ENCODE measurements at places on chromosomes 11 and 22. TPM values are rescaled to one million over a fixed set of nuclear protein-coding genes. Genes with fewer than 3 reads are reported as not detected.
A peak's percentile ranks its signal among the peaks of the same experiment; 100 is the strongest.

- peak overlapping the region; percentile 76 for H3K27ac ChIP-seq
- DNase-seq = no peak
- no peak overlapping the region for H3K4me3 ChIP-seq
- peaks cover 20% of the 10 kb centered on the region for H3K4me1 ChIP-seq
Observed at GRCh38 chr11:76234021-76234415, 27.7 kb upstream of the WNT11 start.

DNA sequence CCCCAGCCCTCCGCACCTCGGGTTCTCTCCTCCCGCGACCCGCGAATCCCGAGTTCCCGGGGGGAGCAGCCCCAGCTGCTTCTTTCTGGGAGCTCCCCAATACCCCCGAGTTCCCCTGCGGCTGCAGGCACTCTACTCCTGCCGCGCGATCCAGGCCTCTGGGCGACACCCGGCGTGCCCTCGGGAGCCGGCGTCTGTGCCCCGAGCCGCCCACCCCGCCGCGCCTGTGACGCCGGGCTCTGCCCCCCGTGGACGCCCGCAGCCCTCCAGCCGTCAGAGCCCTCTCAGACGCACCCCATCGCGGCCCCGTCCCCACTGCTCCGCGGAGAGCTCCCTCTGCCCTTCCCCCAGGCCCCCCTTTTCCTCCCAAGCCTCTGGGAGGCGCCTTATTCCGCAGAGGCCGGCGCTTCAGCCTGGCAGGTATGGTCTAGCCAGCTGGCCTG, 422 bp downstream of the GLB1L2 start:
- no peaks in the 10 kb centered on the region for H3K27me3 ChIP-seq
- H3K36me3 ChIP-seq = no peaks in the 10 kb centered on the region
- H3K4me3 ChIP-seq = peak overlapping the region; percentile 43
- peaks cover 9% of the 10 kb centered on the region for H3K4me1 ChIP-seq

- H3K4me3 ChIP-seq = no peak overlapping the region
- no peaks in the 10 kb centered on the region for H3K4me1 ChIP-seq
- peaks cover 4% of the 10 kb centered on the region for H3K36me3 ChIP-seq
- no peak overlapping the region for H3K27ac ChIP-seq
Observed at GRCh38 chr11:6526411-6527135, 29.5 kb downstream of the DNHD1 start.

DNA sequence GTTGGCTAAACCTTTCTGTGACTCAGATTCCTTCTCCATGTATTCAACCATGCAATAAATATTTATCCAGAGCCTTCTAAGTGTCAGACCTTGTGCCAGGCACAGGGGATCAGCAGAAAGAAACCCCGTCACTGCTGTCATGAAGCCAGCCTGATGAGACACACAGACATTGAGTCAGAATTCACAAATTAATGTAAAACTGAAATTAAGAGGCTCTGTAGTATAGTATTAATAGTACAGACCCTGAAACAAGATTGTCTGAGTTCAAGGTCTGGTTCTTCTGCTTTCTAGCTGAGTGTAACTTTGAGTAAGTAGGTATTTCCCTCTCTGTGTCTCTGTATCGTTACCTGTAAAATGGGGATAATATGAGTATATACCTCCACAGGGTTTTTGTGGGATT, 46.9 kb downstream of the ME3 start:
- no peaks in the 10 kb centered on the region for H3K27me3 ChIP-seq
- no peaks in the 10 kb centered on the region for H3K4me1 ChIP-seq
- no peak for DNase-seq
- no peak overlapping the region for H3K4me3 ChIP-seq

- no peak overlapping the region for H3K27ac ChIP-seq
- H3K36me3 ChIP-seq = no peaks in the 10 kb centered on the region
- no peak for DNase-seq
- no peaks in the 10 kb centered on the region for H3K4me1 ChIP-seq
Observed at GRCh38 chr11:27139742-27140367, 99.2 kb downstream of the BBOX1 start.

GRCh38 chr11:128294001-128294670, 293.2 kb downstream of the ETS1 start:
- H3K36me3 ChIP-seq = no peaks in the 10 kb centered on the region
- H3K4me1 ChIP-seq = no peaks in the 10 kb centered on the region
- no peaks in the 10 kb centered on the region for H3K27me3 ChIP-seq
- no peak overlapping the region for H3K27ac ChIP-seq
- no peak overlapping the region for H3K4me3 ChIP-seq
- DNase-seq = no peak

- no peak overlapping the region for H3K27ac ChIP-seq
- H3K4me1 ChIP-seq = no peaks in the 10 kb centered on the region
- DNase-seq = no peak
- H3K36me3 ChIP-seq = no peaks in the 10 kb centered on the region
Observed at GRCh38 chr11:123473941-123474677, 44.0 kb downstream of the GRAMD1B start.

DNA sequence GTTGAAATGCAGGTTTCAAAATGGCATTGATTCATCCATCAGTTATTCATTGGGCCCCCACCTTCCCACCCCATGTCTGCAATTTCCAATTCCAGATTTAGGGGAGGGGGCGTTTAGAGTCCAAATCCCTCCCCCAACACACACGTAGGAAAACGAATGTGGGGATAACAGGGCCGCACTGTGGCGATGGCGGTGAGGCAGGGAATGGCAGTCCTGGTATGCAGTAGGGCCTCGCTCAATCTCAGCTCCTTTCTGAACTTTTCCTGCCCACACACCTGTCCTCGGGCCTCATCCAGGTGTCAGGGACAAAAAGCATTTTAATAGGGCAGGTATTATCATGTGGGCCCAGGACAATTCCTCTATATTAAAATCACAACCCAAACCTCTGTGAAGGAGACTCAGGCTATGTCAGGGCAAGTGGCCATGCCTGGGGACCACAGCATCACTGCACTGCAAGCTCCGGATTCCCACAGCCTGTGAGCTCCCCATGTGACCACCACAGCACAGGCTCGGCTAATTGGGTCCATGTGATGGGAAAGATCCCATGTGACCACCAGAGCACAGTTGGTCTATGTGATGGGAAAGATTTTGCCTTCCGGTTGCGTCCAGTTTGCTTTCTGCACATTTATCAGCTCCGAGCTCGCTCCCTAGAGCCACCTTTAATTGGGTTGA, 44.5 kb downstream of the RTL6 start:
- H3K36me3 ChIP-seq = no peaks in the 10 kb centered on the region
- DNase-seq = no peak
- no peaks in the 10 kb centered on the region for H3K27me3 ChIP-seq
- no peaks in the 10 kb centered on the region for H3K4me1 ChIP-seq

- no peak for DNase-seq
- no peak overlapping the region for H3K27ac ChIP-seq
- H3K27me3 ChIP-seq = no peaks in the 10 kb centered on the region
- no peak overlapping the region for H3K4me3 ChIP-seq
- no peaks in the 10 kb centered on the region for H3K36me3 ChIP-seq
Observed at GRCh38 chr11:111938687-111939160, 1.6 kb downstream of the DIXDC1 start.

DNA sequence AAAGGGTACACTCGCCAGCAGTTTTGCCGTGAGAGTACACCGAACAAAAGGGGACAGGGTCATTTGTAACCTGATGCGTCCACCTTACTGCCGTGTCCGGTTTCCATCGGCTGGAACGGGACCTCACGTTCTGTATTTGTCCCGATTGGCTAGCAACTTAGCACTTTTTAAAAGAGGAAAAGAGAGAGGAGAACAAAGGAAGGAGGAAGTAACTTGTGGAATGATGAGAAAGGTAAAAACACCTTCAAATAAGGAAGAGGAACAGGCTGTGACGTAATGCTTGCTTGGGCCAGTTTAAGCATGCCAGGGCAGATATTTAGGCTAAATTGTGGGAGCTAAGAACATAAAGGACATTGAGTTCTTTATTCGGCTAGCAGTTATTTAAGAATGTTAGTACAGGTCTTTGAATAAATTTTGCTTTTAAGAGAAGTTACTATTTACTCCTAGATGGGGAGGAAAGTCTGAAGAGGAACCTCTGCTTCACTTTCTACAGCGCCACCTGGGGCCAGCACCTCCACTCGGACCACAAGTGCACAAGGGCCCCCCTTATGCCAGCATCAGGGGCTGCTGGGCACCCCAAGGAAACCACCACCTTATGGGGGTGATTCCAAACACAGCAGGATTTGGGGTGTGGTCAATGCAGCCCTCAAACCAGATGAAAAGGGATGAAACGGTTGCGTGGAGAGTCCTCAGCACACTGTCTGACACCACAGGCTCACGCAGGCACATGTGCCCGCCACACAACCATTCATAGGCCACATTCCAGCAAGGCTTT, 5.8 kb downstream of the ARSA start:
- no peak overlapping the region for H3K4me3 ChIP-seq
- peaks cover 6% of the 10 kb centered on the region for H3K4me1 ChIP-seq
- peak overlapping the region; percentile 78 for H3K27ac ChIP-seq
- no peaks in the 10 kb centered on the region for H3K27me3 ChIP-seq

GRCh38 chr11:58726737-58727414, 4.9 kb downstream of the GLYAT start:
- DNase-seq = no peak
- peaks cover 4% of the 10 kb centered on the region for H3K4me1 ChIP-seq
- H3K27me3 ChIP-seq = no peaks in the 10 kb centered on the region
- peaks cover 2% of the 10 kb centered on the region for H3K36me3 ChIP-seq
- peak overlapping the region; percentile 27 for H3K4me3 ChIP-seq

DNA sequence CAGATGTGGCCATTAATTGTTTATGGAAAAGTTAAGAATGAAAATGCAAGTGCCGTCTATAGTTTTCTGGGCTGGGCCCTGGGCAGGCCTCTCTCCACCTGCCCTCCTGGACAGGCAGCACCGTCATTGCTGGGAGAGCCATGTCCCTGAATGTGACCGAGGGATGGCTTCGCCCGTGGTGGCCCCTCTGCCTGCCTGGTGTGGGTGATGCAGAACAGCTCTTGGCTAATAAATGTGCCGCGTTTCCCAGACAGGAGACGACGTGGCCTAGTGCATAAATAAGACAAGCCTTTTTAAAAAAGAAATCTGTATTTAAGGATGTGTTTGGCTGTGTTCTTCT, 407.3 kb downstream of the TBC1D22A start:
- H3K27ac ChIP-seq = no peak overlapping the region
- H3K27me3 ChIP-seq = no peaks in the 10 kb centered on the region
- no peak overlapping the region for H3K4me3 ChIP-seq
- no peak for DNase-seq
- H3K36me3 ChIP-seq = no peaks in the 10 kb centered on the region
- H3K4me1 ChIP-seq = no peaks in the 10 kb centered on the region

The OR10G7 gene
- not detected for total RNA-seq

The DKK3 gene
- total RNA-seq = 9.9 TPM

The MS4A1 gene
- total RNA-seq = 0.75 TPM
